ENCODE measurements at places on chromosomes 7 and 10.

DNA sequence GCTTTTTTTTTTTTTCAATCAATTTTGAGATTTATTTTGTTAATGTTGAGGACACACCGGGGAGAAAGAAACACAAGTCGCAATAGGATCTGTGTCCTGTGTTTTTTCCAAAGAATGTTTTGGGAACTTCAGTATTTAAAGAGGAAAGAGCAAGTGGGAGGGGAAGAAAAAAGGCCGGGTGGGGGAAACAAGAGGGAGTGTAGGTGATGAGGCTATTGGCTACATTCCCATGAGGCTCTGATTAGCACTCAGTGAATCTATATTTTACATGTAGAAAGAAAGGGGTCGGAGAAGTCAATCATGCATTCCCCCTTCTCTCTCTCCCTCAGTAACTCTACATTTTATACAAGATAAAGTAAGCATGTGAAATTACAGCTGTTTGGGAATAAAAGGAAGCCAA lies 4.1 kb downstream of the ZNF680 start:
- no peak for DNase-seq

- no peak for DNase-seq
Observed at GRCh38 chr10:112217386-112218035, 33.9 kb upstream of the GPAM start.

DNA sequence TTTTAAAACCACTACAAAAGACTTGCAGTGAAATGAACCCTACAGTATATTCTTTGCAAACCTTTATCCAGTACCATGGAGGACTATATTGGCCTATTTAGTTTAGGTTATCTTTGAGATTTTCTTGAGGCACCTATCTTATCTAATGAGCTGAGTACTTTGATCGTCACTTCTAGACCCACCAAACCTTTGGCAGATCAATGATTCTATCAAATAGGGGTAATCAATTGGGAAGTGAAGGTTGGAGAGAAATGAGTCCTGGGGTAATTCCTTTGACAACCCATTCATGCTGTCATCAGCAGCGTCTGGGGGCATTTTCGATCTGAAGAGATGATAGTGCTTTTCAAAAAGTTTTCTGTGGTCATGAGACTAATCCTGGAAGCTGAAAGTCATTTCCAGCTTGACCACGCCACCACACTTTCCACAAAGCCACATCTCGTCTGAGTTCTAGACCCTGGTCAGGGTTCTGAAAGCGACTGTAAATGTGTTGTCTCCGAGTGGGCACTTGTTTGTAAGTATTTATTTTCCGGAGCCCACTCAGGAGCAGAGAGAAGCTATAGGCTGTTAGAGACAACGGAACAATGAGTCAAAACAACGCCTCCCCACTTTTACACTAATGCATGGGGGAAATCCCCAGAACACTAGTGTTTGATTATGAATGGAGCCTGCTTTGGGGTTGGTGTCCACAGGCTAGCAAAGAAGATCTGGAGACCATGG lies 4.8 kb downstream of the EGR2 start:
- DNase-seq: no peak

DNA sequence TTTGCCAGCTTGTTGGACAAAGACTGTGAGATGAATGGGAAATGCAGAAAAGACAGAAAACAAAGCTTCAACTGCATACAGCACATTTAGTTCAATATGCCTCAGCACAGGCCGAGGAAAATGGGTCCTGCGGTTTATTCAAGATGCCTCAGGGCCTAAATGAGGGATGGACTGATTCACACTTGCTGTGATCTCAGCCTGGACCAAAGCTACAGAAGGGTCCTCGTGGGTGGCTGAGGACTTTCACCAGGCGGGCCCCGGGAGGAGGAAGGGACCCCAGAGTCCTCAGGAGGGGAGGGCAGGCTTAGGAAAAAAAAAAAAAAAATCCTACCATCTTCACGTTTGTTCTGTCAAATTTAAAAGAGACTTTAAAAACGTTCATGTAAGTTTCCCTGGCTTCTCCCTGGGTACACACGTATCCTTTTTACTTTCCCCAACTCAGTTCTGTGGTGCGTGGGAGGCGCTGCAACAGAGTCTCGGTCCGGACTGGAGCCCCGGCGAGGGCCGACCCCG lies 624 bp upstream of the ZNF783 start:
- DNase-seq: no peak

DNA sequence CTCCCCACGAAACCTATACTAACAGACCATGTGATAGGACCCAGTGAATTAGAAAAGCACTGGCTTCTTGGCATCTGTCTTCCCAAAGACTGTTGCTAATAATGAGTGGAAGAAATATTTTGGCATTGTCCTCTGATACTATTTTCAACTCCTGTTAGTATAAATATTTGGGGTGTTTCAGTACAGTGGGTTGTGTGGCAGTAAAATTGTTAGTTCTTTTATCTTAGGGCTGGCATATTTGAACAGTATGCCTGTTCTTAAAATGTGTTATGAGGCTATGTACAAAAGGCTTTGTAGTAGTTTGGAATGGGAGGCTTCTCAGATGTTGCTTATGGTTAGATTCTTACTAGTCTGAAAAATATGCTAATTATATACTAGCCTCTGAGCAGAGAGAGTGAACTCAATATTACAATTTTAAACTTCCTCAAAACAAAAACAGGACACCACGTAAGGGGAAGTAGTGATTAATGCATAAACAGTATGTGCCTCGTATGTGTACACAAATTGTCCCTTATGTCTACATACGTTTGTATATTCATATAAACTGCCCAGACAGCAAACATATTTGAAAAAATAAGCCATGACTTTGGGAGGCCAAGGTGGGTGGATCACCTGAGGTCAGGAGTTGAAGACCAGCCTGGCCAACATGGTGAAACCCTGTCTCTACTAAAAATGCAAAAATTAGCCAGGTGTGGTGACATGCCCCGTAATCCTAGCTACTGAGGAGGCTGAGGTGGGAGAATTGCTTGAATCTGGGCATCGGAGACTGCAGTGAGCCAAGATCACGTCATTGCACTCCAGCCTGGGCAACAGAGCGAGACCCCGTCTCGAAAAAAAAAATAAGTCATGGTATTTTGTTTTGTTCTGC lies 115.4 kb downstream of the ARID5B start:
- no peak for DNase-seq

GRCh38 chr7:24715661-24716479 lies 41.4 kb downstream of the GSDME start:
- no peak for DNase-seq

DNA sequence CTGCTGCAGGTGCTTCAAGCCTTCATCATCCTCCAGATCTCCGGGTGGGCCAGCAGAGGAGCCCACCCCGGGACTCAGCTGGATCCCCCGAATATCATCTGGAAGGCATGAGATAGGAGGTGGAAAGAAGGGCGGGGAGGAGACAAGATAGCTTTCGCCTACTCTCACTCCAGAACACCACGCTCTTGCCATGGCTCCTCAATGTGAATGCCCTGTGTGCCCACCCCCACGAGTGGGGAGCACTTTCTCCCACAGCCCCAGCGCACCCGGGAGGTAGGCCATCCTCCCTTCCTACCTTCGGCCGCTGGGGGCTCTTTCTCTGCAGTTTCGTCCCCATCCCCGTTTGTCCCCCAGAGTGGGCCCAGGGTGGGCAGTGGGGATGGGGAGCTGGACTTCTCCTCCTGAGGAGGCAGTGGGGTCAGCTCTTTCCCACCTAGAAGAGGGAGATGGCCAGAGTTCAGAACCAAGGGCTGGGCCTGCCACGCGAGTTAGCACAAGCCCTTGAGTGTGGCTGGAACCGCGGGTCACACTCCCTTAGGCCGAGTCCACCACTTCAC lies 8.9 kb downstream of the GIGYF1 start:
- DNase-seq: no peak

- DNase-seq: no peak
Observed at GRCh38 chr10:46070749-46071148, 24.7 kb upstream of the MSMB start.

Measured in DMS79 treated with DMSO at 0.1 percent for 48 hours (cell line).